ENCODE measurements at places on chromosomes 5 and 9.

DNA sequence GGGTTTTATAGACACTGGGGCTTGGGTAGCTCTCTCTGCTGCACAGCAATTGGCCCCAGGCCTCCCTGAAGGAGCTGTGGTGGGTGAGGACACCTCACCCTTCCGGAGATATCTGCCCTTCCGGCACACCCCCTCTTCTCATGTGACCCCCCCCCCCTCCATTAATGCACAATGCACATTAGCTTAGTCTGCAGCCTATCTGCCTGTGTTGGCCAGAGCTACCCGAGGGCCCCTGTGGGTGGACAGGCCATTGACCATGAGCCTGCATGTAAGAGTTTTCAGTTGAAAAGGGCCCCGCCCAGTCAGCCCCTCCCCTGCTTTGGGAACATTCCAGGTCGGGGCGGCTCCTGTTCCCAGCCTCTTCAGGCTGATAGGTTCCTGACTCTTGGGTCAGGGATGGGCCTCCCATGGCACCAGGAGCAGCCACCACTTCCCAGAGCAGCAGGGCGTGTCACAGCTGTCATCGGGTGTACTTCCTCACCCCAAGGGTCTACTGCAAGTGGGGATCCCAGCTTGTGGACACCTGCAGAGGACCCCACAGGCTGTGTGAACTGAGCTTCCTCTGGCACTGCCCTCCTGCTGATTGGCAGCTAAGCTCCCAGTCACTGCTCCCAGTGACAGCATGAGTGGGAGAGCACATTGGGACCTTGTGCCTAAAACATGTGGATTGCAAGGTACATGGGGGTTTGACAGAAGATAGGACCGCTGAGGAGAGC, 17.8 kb downstream of the PHF2 start:
- DNase-seq = no peak

DNA sequence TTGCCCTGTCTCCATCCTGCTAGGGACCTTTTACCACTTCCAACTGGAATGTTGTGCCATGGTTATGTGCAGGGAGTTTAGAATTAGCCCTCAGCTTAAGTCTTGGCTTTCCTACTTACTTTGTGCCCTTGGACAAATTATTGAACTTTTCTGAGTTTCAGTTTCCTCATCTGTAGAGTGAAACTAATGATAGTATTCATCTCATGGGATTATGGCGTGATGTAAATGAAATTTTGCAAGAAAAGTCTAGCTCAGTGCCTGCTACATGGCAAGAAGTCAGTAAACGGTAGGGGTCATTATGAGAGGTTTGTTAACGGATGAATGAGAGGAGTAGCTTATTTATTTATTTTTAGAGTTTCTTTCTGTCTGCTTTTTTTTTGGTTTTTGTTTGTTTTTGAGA, 1.8 kb downstream of the MVB12B start:
- DNase-seq = no peak

DNA sequence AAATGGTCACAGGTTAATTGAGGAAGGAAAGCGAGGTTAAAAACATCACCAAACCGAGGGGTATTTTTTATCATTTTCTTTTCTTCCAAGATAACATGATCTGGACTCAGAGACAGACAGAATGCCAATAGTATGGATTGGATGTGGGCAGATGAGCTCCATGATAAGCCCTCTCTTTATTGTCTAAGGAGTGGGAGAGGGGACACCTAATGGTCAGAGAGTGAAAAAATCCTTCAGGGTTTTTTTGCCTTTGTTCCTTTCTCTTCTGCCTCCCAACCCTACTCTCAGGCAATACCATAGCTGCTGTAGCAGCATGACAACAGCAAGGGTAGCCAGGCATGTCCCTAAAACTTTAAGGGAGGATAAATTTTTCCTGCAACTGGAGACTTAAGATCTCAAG, 94.7 kb downstream of the DIRAS2 start:
- DNase-seq = no peak

DNA sequence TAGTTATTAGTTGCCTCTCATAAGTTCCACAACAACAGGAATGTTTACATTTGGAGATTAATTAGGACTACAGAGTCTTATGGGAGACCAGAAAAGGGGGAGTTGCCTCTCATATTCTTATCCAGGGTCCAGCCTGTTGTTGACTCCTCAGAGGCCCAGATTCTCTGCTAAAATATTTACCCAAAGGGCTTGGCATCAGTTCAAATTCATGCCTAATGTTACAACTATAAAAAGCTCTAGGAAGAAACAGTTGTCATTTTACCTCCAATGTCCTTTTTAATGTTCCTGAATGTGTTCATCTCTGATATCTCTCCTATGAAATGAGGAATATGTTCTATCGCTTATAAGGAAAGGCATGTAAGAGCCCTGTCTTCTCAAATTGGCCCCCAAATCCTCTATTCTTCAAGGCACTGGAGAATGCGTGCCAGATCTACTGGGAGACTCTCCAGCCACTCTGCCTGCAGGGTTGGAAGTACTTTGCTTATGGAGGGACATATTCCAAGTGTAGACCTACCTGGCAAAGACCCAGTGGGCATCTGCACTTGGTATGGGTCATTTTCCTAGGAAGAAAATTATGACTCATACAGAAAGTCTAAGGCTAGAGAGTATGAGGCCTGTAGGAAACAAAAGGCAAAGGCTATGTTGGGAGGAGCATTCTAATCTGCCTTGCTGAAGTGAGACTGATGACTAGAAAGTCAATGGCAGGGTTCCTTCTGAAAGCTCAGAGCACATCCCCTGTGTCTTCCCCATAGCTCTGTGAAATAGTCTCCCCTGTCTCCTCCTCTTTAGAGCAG, 192.6 kb downstream of the ESM1 start:
- no peak for DNase-seq

DNA sequence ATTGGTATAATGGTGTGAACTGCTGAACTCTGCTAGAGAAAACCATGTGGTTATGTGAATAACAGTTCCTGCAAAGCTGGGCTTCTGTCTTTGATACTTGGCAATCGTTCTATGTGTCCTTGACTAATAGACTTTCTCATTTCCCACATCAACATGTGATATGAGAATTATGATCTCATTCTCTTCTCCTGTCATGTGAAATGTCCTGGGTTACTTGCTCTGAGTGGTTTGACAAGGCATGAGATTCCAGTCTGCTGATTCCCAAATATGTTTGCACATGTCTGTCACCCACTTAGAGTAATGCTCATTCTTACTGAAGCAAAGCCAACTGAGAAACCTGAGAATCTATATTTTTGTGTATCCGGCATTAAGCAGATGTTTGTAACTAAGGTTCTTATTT, 141.2 kb downstream of the PARP8 start:
- no peak for DNase-seq

- no peak for DNase-seq
Observed at GRCh38 chr9:135799261-135799660, 97.3 kb downstream of the KCNT1 start.

DNA sequence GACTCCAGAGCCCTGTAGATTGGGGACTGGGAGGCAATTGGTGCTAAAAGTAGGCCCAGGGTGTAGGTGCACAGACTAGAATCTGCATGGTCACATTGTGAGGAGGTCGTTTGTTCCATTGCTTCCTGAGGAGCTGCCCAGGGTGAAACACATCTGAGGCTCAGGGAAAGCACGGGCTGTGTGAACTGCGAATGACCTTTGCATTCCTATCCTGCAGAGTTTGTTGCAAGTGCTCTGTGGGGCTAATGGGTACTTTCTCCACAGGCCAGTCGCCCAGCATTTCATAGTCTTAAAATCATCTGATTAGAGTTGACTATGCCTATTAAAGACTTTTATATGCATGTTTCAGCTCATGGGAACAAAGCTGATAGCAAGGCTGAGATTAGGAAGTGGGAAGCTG, 14.4 kb upstream of the SLC46A2 start:
- DNase-seq = no peak

DNA sequence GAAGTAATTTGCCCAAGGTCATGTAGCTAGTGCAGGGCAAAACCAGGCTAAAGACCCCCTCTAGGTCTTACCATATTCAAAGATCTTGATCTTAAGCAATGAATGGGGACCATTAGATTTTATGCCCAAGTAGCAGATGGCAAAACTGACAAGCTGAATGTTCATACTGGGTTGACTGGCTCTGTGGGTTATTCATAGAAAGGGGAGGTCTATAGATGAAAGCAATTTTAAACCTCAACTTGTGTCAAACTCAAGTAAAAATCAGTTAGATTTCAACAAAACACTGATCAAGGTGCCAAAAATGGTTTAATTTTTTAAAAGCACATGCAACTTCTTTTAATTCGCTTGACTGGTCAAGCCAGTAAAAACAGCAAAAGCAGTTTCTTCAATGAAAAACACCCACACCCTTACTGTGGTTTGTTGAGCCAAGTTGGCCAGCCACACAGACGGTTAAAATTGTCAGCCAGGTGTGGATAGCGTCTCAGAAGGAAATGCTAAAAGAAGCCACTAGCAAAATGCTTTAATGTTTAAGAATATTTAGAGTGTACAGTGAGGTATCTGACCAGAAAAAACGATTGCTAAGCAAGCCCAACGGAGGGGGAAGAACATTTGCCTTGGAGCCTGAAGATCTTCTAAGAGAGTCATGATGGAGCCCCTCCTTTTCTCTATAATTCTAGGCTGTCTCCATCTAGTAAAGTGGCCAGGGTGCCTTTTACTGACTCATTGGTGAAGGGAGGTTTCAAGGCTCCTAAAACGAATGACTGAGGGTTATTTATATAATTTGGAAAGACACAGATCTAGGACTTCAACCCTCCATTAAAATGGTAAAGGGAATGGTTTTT, 539.6 kb upstream of the CLINT1 start:
- DNase-seq = no peak

GRCh38 chr5:158758675-158759074, 341.0 kb downstream of the EBF1 start:
- no peak for DNase-seq

- no peak for DNase-seq
Observed at GRCh38 chr9:95266649-95267048, 50.9 kb downstream of the FANCC start.

DNA sequence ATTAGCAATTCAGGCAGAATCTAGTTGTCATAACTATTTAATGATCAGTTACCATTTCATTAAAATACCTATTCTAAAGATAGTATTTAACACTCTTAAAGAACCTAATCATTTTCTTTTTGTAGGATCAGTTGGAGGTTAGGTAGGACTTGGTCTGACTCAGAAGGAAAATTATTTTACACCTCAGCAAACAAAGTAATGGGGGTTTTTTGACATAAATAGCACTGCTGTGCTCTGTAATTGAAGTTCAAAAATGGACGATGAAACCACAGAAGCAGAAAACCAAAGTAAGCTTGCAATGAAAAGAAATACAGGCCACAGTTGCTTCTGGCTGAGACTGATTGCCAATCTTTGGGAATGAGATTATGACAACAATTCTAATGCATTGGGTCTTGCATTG, 187.0 kb upstream of the TRPM3 start:
- DNase-seq = no peak

DNA sequence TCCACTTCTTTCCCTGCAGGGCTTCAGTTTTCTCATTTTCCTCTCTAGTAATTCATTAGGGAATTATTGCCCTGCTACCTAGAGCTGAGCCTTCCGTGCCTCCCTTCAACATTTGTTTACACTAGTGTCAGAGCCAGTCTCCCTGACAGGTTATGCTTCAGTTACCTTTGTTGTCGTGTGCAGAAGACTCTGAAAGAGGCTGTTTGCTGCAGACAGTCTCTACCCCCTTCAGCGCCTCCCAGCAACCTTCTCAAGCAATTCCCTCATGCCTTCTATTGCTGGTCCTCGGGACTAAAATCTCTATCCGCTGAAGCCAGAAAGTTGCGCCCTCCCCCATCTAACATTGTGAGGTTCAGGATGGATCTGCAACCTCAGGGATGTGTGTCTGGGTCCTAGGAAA, 12.8 kb downstream of the RALGPS1 start:
- no peak for DNase-seq

- DNase-seq = no peak
Observed at GRCh38 chr5:24703934-24704333, 59.2 kb upstream of the CDH10 start.

- peak; percentile 78 for DNase-seq
Observed at GRCh38 chr9:110048403-110048975, 159.5 kb downstream of the C9orf152 start.

- DNase-seq = no peak
Observed at GRCh38 chr5:6178846-6179532, 199.4 kb downstream of the MED10 start.

DNA sequence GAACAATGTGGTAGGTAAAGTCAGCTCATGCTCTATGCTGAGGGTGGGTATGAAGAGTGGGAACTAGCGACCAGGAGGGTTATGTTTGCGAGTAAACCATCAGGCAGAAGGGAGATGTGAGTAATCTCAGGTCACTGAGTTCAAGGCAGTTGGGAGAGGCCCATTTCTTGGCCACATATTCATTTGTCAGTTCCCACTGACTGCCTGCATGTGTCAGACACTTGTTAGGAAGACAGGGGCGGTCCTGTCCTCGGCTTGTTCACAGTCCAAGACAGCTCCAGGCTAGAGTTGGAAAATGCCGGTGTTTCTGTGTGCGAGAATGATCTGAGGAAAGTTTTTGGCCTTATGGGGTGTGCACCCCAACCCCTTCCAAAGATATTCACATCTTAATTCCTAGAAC, 48.6 kb upstream of the GDNF start:
- no peak for DNase-seq

- no peak for DNase-seq
Observed at GRCh38 chr9:105447386-105447813, 434 bp upstream of the FSD1L start.

GRCh38 chr9:16924311-16924915, 53.9 kb upstream of the BNC2 start:
- DNase-seq = no peak

- peak; percentile 19 for DNase-seq
Observed at GRCh38 chr9:297104-297972, 82.7 kb downstream of the DOCK8 start.

GRCh38 chr5:113255579-113256386, 179.0 kb downstream of the TSSK1B start:
- DNase-seq = no peak

DNA sequence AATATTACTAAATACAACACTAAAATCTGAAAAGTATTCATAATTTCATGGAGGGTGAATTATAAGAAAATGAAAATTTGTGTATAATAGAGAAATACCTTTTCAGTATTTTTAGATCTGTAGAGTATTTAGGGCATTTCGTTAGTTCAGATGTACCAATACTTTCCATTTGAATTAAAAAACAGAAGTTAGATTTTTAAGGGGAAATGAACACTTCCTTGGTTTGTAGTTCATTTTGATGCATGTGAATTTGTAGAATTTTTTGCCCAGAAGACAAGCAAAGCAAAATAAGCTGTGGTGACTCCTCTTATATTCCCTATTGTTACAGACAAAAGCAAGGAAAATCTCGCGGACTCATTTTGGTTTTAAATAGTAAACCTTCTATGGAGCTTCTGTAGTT, 209.0 kb upstream of the RPS23 start:
- DNase-seq = no peak

DNA sequence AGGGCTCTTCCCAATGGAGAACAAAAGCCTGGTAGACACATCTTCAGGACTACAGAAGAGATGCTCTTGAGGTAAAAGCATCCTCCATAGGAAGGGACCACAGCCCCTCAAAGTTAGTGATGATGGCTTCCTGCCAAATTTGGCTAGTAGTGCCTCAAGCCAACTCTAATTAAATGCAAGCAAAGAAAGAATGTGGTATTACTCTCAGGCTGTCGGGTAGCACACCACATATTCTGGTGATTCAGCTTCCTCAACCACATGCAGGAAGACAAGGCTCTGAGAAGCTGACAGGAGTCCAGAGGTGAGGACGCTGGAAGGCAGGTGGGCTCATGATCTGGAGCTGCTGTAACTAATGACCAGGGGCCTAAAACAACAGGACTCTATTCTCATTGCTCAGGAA, 37.2 kb upstream of the S1PR3 start:
- DNase-seq = no peak

All from GM12891 (cell line).